ENCODE measurements at places on chromosomes 13 and 19.

GRCh38 chr13:51303063-51303552, 36.4 kb upstream of the SERPINE3 start:
- no peak for DNase-seq

- no peak for DNase-seq
Measured at GRCh38 chr13:76836311-76836710, 49.9 kb downstream of the KCTD12 start.

GRCh38 chr19:44845612-44846454, at the start of gene NECTIN2:
Gene NECTIN2 (plus strand): TSS chr19:44846297. CDS start chr19:44846526, 229 bp downstream.
- DNase-seq, result peak; percentile 100

- no peak for DNase-seq
Measured at GRCh38 chr19:2533686-2534422, 57.9 kb downstream of the GADD45B start.

DNA sequence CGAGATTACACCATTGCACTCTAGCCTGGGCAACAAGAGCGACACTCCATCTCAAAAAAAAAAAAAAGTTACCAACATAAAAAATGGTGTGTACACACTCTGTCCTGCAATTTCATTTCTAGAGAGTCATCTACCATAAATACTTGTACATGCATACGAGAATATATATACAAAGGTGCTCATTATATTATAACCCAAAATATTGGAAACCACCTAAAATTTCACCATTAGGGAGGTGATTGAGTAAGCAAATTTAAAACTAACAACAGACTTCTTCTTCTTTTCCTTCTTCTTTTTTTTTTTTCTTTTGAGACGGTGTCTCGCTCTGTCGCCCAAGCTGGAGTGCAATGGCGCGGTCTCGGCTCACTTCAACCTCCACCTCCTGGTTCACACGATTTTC, 7.4 kb upstream of the C5AR1 start:
- DNase-seq, result no peak

- DNase-seq, result no peak
Measured at GRCh38 chr19:33813391-33814101, 16.9 kb downstream of the KCTD15 start.

- DNase-seq, result no peak
Measured at GRCh38 chr19:31252441-31252840, 96.8 kb downstream of the TSHZ3 start.

GRCh38 chr13:105518086-105518485, 1017.4 kb downstream of the EFNB2 start:
- no peak for DNase-seq

- no peak for DNase-seq
Measured at GRCh38 chr13:50617134-50617721, 226.3 kb downstream of the DLEU7 start.

GRCh38 chr19:7845390-7846154, 15.6 kb downstream of the EVI5L start:
- DNase-seq, result no peak

- peak; percentile 42 for DNase-seq
Measured at GRCh38 chr19:33472691-33473652, 48.6 kb downstream of the PEPD start.

DNA sequence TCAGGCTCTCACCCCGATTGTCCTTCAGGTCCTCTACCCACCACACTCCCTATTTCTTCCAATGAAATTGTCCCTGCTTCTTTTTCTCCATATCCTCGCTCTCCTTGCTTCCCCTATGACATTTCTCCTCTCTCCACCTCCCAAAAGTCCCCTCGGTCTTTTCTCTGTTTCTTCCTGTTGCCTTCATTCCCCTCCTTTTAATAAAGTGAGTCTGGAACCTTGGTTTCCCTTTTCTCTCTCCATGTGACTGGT, 676 bp upstream of the ZNF574 start:
- DNase-seq, result no peak

GRCh38 chr19:4896372-4896771, 6.3 kb downstream of the ARRDC5 start:
- DNase-seq, result no peak

GRCh38 chr19:38224014-38224862, at the start of gene DPF1:
Gene DPF1 (minus strand): TSS chr19:38224222. CDS start chr19:38224142, 80 bp downstream.
- DNase-seq, result no peak

DNA sequence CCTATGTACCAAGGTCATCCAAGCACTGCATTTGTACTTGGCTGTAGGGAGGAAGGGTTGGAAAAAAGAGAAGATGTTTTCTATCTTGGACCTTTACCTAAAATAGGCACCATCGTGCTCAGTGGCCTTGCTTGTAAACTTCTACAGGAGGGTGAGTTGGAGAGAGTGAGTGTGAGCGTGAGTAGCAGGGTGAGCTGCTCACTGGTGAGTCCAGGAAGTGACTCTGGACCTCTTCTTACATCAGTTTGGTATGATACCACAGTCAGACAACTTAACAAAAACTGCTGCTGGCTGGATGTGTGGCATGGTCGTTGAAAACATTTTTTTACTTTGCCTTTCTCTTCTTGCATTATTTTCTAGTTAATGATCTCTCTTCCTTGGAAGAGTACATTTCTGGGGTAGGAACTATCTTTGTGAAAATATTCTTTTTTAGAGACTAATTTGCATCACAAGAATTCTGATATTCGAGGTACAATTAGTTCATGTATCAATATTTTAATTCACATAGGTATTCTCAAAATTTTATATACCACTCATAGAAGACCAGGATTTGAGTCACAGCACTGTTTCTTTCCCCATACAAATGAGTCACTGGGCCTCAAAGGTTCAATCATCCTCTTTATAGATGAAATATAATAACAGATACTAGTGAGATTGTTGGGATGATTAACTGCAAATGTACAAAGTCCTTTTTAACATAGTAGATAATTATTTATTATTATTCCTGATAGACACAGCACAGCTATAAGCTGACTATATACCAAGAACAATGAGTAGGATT, 651 bp downstream of the SERPINE3 start:
- DNase-seq, result no peak

- no peak for DNase-seq
Measured at GRCh38 chr19:8245869-8246835, 37.0 kb downstream of the CERS4 start.

DNA sequence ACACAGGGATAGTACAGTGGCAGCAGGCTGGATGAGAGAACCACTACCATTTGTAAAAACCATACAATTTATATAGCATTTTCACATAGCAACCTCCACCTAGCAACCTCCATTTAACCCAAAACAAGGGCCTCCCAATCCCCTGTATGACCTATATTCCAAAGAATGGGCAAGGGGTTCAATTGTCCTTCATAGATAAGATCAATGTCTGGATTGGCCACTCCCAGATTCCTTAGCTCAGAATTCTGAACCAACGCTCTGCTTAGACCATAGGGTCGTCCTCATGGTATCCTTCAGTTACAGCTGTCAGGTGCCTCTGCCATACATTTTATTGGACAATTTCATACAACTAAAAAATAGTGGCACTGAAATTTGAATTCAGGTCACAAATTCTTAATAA, 166.2 kb downstream of the KCTD12 start:
- no peak for DNase-seq

DNA sequence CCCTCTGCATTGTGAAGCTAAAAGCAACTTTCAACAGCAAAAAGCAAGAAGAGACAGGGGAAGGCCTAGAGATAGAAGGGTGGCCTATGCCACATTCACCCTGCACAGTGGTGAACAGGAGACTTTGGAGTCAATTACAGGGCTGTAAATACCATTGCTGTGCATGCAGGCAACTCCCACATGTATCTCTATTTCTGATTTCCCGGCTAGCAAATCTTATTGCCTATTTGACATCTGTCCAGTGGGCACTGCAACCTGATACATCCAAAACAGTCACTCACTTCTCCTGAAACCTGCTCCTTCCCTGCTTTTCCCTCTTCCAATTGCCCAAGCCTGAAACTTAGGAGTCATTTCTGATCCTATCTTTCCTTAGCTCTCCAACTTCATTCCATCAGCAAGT, 13.4 kb downstream of the RUBCNL start:
- no peak for DNase-seq

- DNase-seq, result no peak
Measured at GRCh38 chr19:15323496-15324235, 8.7 kb downstream of the BRD4 start.

DNA sequence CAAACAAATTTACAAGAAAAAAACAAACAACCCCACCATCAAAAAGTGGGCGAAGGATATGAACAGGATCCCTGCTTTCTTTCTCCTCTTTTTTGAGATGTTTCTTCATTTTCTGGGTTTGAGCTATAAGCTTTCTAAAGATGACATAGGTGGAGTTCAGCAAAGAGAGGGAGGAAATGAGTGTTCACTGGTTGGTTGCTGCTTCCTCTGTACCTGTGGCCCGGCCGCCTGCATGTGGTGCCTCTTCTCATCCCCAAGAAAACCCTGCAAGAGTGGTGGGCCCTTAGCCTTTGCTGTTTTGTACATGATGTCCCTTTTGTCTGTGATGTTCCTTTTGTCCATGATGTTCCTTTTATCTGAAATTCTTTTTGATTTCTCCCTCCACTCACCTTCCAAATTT, 178.4 kb upstream of the SERP2 start:
- DNase-seq, result no peak
